ENCODE measurements at places on chromosomes 2 and 18. TPM values are rescaled to one million over a fixed set of nuclear protein-coding genes. Genes with fewer than 3 reads are reported as not detected.

DNA sequence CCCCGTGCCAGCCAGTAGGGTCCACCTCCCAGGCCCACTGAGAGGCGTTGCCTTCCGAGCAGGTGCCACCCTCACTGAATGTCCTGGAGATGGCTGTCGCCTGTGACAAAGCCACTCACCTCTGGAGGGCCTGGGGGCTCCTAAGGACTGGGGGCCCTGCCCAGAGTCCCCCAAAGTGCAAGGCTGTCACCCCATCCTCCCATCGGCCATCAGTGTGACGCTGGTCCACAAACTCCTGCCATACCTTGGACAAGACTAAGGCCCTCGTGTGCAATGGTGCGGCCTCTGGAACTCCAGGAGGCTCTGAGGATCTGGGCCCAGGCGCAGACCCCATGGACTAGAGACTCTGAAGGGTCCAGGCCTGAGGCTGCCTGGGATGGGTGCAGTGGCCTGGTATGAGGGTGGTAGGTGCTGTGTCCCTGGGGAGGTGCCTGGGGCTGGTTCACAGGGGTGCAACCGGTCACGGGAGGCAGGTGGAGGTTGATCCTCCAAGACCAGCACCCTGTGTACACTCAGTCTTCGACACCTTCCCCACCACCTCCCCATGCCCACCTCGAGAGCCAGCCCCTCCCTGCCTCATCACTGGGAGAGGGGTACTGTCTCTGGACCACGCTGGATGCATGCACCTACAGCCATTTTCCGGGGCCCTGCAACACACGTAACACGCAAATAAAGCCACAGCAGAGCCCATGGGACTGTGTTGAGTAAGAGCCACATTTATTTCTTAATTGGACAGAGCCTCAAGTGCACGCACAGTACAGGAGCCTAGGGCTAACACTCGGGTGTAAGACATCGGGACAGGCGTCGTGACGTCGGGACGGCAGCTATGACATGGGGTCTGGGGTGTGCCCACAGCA lies 21.6 kb downstream of the AQP12A start:
- no peak overlapping the region for H3K27ac ChIP-seq
- DNase-seq: no peak
- H3K4me3 ChIP-seq: no peak overlapping the region
- H3K4me1 ChIP-seq: no peaks in the 10 kb centered on the region
- H3K36me3 ChIP-seq: no peaks in the 10 kb centered on the region

DNA sequence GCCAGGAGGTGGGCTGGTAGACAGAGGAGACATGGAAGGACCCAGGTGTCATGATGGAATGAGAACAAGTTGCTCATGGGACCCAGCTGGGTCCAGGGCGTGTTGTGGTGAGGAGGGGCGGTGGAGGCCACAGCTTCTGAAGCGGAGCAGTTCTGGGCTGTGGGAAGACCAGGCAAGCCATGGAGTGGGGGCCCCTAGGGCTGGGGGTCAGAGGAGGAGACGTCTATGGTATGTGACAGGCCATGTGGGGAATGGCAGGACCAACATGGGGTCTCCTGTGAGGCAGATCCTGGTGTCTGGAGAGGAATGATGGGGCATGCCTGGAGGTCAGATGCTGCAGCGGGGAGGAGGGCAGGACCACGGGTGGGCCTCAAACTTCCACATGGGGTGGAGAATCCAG lies 16.9 kb downstream of the MYO7B start:
- no peaks in the 10 kb centered on the region for H3K27me3 ChIP-seq
- H3K4me1 ChIP-seq: no peaks in the 10 kb centered on the region
- no peak overlapping the region for H3K4me3 ChIP-seq
- no peak for DNase-seq

Gene ANO7
- total RNA-seq: 2.1 TPM

Gene KCNS3
- 47.8 TPM for total RNA-seq

- no peak overlapping the region for H3K27ac ChIP-seq
- no peaks in the 10 kb centered on the region for H3K4me1 ChIP-seq
- no peak overlapping the region for H3K4me3 ChIP-seq
- no peak for DNase-seq
Measured at GRCh38 chr18:12769644-12770440, 67.0 kb downstream of the PSMG2 start.

GRCh38 chr2:224986477-224986876 lies 55.8 kb downstream of the DOCK10 start:
- no peaks in the 10 kb centered on the region for H3K36me3 ChIP-seq
- H3K4me1 ChIP-seq: peaks cover 7% of the 10 kb centered on the region
- no peak overlapping the region for H3K27ac ChIP-seq
- no peak overlapping the region for H3K4me3 ChIP-seq
- DNase-seq: no peak

DNA sequence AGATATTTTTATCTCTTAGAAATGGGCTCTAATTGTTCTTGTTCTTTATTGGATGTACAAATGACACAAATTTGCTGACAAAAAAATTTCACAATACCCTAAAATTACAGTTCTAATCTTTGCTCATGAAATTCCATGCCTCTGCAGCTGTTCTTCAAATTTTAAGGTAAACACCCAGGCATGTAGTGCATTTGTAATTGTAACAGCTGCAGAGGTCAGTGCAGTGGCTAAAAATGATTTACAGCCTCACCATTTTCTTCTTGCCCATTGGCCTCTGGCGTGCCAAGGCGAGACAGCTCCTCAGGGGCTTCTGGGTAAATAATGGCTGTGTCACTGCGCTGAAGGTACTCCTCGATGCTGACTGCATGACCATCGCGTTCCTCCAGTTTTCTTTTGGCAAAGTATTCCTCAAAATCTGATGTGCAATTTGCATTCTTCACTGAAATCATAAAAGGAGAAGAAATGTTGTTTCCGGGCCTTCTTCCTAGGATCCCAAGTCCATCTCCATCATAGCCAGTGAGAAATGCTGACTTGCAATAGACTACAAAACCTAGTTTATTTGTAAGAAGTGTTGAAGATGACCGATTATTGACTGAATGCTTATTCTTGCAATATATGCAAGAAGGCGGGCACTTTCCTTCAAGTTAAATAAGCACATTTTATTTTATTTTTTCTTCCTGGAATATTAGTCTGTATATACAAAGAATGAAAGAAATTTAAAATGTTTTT lies 115.2 kb downstream of the ZEB2 start:
- peaks cover 6% of the 10 kb centered on the region for H3K4me1 ChIP-seq
- H3K27me3 ChIP-seq: no peaks in the 10 kb centered on the region
- H3K36me3 ChIP-seq: peaks cover 57% of the 10 kb centered on the region
- no peak overlapping the region for H3K27ac ChIP-seq
- no peak for DNase-seq

GRCh38 chr2:27261926-27262298 lies 935 bp downstream of the SLC30A3 start:
- H3K27ac ChIP-seq: no peak overlapping the region
- peaks cover 29% of the 10 kb centered on the region for H3K4me1 ChIP-seq
- no peaks in the 10 kb centered on the region for H3K36me3 ChIP-seq
- no peak overlapping the region for H3K4me3 ChIP-seq

Gene FIGN
- total RNA-seq: 6.5 TPM

Gene KRTCAP3
- 22.5 TPM for total RNA-seq

DNA sequence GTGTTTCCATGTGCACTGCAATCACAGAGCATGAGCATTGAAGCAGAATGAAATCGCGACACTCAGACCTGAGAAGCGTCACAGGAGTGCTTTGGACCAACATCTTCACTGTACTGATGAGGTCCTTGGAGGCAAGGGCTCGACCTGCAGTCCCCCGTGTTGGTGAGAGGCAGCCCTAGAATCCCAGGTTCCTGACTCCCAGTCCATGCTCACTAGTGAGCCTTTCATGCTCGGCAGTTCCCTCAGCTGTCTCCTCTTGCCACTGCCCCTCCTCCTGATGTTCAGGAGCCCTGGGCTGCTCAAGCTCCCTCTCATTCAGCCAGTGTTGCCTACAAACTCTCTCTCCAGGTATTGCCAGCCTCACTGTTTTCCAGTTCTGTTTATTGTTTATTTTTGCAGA lies 291.4 kb downstream of the DYSF start:
- no peak for DNase-seq
- H3K4me3 ChIP-seq: no peak overlapping the region
- H3K36me3 ChIP-seq: no peaks in the 10 kb centered on the region
- no peak overlapping the region for H3K27ac ChIP-seq

DNA sequence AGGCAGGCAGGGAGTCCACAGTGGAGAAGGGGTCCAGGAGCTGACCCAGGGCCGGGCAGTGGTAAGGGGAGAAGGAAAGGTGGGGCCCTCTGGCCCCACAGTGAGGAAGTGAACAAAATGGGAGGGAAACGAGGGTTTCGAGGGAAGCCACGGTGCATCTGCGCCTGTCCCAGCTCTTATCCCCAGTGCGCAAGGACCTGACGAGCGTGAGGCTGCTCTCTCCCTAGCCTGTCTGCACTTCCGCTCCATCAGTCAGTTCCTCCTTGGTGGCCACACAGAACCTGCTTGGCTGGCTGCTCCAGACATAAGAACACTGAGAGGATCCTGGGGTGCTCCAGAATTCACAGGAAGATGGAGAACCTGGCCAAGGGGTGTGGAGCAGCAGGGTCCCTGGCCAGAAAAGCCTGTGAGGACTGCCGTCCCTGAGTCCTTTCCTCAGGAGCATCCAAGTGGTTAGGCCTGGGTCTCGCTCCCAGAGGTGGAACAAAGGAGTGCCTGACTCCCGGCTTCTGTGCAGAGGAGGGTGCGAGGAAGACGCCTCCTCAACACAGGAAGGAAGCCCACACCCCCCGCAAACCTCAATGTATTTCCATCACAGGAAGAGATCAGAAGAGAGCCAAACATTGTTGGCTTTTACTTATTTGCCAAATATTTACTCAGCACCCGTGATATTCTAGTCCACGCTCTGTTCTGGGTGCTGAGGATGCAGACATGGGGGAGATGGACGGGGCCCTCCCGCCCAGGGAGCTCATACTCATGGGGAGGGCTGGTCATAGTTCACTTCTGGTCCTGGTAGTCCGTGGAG lies 43.7 kb upstream of the SEMA4C start:
- DNase-seq: no peak
- no peaks in the 10 kb centered on the region for H3K36me3 ChIP-seq

DNA sequence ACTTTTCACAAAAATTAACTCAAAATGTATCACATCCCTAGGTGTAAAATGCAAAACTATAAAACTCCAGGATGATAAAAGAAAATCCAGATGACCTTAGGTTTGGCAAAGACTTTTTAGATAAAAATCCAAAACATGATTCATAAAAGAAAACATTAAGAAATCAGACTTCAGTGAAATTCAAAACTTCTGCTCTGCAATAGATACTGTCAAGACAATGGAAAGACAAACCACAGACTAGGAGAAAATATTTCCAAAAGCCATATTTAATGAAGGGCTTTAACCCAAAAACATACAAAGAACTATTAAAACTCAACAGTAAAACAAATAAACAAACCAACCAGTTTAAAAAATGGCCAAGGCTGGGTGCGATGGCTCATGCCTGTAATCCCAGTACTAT lies 173.6 kb upstream of the SPOPL start:
- no peak for DNase-seq
- H3K4me1 ChIP-seq: no peaks in the 10 kb centered on the region
- no peaks in the 10 kb centered on the region for H3K27me3 ChIP-seq
- no peaks in the 10 kb centered on the region for H3K36me3 ChIP-seq
- no peak overlapping the region for H3K4me3 ChIP-seq

GRCh38 chr2:108193251-108193650 lies 46.5 kb upstream of the SULT1C3 start:
- H3K4me3 ChIP-seq: no peak overlapping the region
- no peaks in the 10 kb centered on the region for H3K36me3 ChIP-seq
- no peaks in the 10 kb centered on the region for H3K27me3 ChIP-seq
- H3K27ac ChIP-seq: no peak overlapping the region
- no peaks in the 10 kb centered on the region for H3K4me1 ChIP-seq

DNA sequence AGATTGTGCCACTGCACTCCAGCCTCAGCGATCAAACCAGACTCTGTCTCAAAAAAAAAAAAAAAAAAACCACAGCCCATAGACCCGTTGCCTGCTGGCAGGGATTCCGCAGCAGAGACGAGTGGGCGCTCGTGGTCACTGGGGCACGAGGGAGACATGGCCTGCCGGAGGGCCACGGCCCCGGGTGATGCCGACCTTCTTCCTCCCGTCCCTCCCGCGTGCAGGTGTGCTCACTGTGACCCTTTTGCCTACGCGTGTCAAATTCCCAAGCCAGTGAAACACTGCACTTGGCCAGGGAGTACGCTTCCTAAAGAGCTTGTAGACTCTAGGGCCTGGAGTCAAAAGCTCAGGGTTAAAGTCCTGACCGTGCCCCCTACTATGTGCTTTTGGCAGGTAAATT lies 397.6 kb upstream of the MYT1L start:
- no peak overlapping the region for H3K27ac ChIP-seq
- no peak for DNase-seq
- no peaks in the 10 kb centered on the region for H3K27me3 ChIP-seq
- H3K4me3 ChIP-seq: no peak overlapping the region
- H3K4me1 ChIP-seq: no peaks in the 10 kb centered on the region

DNA sequence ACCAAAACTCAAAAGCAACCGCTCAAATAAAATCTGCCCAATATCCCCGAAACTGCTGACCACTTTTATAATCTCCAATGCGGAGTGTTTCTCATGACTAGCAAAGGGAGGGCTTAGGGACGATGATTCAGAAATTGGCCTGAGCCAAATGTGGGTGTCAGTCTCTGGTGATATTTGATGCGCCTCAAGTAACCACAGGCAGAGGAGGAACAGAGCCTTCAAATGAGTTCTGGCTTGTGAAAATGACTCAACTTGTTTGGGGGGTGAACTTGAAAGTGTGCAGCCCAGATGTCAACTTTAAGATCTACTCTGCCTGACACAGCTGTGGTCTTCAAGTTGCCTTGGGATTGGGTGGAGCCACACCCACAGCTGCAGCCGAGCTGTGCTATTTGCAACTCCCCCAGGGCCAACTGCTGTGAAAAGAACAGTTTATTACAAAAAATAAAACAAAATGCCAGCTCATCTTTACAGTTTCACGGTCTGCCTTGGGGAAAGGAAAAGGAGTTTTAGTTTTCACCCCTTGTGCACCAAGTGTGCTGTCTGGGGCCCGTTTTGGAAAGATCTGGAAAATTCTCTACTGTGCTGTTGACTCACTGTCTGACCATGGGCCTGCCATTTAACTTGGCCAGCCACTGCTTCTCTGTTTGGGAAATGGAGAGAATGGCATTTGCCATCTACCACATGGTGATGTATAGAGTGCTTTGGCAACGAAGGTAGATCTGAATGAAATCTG lies 222.1 kb downstream of the MTX2 start:
- no peaks in the 10 kb centered on the region for H3K27me3 ChIP-seq
- no peaks in the 10 kb centered on the region for H3K36me3 ChIP-seq
- no peak overlapping the region for H3K27ac ChIP-seq
- DNase-seq: no peak
- no peak overlapping the region for H3K4me3 ChIP-seq
- peaks cover 15% of the 10 kb centered on the region for H3K4me1 ChIP-seq

- H3K27me3 ChIP-seq: no peaks in the 10 kb centered on the region
- no peak overlapping the region for H3K27ac ChIP-seq
Measured at GRCh38 chr2:23918837-23919489, 8.0 kb downstream of the ATAD2B start.

Data from upper lobe of right lung (tissue), 1 donor.